AG09309 (cell line): ENCODE measurements at places on chromosomes 6 and 20.
A peak's percentile ranks its signal among the peaks of the same experiment; 100 is the strongest.

DNA sequence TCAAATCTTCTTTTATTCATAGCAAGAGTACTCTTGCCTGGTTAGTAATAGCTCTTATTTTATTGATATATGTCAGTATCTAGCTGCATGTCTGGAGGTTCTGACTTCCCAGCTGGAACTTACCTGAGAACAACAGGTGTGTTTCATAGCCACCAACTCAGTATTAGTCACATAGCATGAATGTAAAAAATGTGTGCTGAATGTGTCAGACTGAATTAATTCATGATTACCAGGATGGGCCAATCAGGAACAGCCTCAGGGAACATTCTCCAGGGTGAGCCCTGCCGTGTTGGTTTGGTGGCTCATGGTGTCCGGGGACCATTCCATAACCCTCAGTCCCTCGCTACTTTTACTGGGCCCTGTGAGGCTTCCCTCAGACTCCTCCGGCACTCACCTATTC is 99.7 kb downstream of the TULP4 start:
- DNase-seq, result no peak

DNA sequence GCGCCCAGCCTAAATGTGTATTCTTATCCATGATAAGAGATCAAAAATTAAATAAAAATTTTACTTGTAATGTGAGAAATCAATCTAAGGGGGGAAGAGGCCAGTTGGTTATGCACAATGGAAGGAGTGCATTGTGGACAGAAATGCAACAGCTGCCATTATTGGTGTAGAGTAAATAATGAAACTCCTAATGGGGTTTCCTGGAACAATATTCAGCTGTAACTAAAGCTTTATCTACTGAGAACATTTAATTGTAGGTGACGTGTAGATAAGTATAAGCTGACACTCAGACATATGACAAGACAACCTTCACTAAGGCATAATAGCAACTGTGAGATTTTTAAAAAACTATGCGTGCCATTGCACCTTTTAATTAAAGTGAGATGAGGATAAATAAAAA is 71.4 kb downstream of the CEP57L1 start:
- no peak for DNase-seq

- no peak for DNase-seq
These were observed 39.8 kb downstream of the PRR18 start for GRCh38 chr6:166268431-166268830.

- no peak for DNase-seq
These were observed 82.9 kb upstream of the SCAF8 start for GRCh38 chr6:154650351-154650750.

DNA sequence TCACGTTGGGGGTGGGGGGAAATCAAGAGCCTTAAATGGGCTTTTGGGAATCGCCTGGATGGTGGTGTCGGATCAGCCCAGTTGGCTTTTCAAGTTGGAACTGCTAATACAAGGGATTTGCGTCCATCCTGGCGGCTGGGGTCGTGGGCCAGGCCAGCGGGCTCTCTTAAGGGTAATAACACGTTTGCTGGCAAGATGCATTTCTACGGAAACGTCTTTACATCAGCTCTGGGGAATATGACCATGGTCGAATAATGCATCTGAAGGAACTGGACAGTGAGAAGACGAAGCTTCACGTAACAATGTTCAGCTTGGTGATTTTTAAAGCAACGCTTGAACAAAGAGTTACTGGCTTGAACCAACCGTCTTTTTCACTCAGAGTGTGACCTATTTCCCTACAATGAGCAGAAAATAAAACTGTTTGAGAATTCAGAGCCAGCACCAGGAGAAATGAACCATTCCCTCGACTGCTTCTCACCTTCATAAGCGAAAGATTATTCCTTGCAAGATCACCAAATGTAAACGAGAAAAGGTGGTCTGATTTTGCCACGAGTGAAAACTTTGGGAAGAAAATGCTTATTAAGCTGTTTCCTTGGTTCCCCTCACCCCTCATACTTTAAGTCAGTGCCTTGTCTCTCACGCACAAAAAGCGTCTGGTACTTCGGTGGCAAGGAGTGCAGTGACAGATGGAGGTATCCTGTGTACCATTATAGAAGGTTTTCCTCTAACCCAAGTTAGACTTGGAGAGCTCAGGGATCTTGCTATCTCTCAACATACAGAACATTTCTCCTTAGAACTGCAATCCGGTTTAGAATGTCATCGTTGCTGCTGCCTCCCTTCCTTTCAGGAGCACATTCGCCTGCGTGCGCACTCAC is 1.4 kb upstream of the MARCKS start:
- DNase-seq, result no peak

DNA sequence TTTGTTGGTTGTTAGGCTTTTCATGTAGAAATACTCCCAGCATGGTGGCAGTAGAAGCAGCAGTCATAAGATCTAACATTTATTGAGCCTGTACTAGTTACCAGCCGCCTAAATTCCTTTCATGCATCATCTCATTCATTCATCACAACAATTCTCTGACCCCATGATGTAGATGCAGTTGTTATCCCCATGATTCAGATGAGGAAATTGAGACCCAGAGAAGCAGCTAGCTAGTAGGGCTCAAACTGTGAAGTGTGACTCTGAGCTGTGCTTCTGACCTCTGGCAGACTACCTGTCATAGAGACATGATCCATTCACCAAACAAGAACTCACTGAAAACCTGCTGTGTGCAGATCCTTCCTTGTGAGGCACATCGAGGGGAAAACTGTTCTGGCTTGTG is 16.9 kb downstream of the RREB1 start:
- DNase-seq, result no peak

- DNase-seq, result peak; percentile 45
These were observed 69.9 kb downstream of the HACE1 start for GRCh38 chr6:104789770-104790190.

GRCh38 chr6:28248916-28249315 is 3.2 kb downstream of the ZKSCAN4 start:
- DNase-seq, result no peak

- peak; percentile 86 for DNase-seq
These were observed at the start of gene TPX2 for GRCh38 chr20:31738729-31739549. Gene TPX2, plus strand, starts transcription at chr20:31739290. Its CDS starts 18,187 bp downstream, at chr20:31757477.

- no peak for DNase-seq
These were observed 64.9 kb upstream of the BTBD3 start for GRCh38 chr20:11852811-11853210.

DNA sequence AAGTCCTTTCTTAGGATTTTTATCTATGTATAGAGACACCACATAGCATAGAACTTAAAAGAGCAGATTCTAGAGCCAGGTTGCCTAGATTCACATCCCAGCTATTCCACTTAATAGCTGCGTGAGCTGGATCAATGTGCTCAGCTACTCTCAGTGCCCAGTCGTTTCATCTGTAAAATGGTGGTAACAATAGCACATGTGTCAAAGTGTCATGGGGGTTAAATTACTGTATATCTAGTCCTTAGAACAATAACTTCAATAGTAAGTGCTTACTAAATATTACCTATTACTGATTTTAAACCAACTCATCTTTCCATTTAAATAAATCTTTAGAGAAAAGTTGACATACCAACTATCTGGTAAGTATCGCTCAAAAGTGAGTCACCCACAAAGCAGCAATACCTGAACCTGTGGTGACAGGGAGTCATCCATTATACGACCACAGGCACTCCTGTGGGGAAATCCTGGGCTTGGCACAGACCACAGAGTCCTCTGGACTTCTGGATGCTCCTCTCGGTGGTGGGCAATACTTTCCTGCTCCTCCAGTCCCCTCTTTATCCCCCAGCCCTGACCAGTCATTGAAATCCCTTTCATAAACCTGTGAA is 154.8 kb downstream of the PDSS2 start:
- no peak for DNase-seq

- DNase-seq, result no peak
These were observed 12.3 kb downstream of the CST5 start for GRCh38 chr20:23867152-23867776.

DNA sequence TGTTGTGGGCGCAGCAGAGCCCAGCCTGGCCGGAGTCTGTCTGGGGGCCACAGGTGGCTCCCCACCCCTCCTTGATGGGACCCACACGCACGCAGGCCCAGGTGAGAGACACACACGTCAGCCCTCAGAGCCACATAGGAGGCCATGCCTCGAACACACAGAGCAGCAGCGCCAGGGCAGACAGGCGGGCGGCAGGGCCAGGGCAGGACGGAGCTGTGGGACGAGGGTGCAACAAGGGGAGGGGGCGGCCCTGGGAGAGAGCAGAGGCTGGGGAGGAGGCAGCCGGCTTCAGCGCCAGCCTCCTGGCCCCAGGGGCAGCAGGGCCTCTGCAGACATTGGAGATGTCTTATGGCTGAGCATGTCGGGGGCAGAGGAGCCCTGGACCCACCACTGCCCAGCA is 42.5 kb downstream of the KCNQ2 start:
- no peak for DNase-seq
